H4 (cell line): ENCODE measurements at places on chromosomes 6 and 20.

GRCh38 chr6:151021896-151022295, 156.4 kb downstream of the MTHFD1L start:
- no peak for DNase-seq

- no peak for DNase-seq
These were observed 137.0 kb upstream of the STXBP5 start for GRCh38 chr6:147067184-147067583.

GRCh38 chr6:35219683-35220326, 6.0 kb downstream of the SCUBE3 start:
- DNase-seq, result no peak

DNA sequence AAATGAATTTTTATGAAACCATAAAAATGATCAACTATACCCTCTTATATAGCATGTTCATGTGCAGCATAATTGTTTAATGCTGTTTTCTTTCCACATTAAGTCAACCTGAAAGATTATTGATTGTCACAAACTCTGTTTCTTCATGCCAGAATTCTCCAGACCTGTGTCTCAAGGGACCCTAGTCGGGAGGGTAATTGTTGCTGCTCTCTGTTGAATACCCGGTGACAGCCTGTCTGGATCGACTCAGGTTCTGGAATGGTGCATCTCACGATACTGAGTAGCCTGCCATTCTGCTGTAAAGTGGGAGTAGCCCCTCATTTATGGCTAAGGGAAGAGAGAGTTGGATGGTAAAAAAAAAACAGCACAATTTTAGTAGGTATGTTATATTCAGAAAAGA, 449.9 kb upstream of the SOX4 start:
- no peak for DNase-seq

GRCh38 chr6:35018182-35018519, 123.0 kb downstream of the TCP11 start:
- no peak for DNase-seq

DNA sequence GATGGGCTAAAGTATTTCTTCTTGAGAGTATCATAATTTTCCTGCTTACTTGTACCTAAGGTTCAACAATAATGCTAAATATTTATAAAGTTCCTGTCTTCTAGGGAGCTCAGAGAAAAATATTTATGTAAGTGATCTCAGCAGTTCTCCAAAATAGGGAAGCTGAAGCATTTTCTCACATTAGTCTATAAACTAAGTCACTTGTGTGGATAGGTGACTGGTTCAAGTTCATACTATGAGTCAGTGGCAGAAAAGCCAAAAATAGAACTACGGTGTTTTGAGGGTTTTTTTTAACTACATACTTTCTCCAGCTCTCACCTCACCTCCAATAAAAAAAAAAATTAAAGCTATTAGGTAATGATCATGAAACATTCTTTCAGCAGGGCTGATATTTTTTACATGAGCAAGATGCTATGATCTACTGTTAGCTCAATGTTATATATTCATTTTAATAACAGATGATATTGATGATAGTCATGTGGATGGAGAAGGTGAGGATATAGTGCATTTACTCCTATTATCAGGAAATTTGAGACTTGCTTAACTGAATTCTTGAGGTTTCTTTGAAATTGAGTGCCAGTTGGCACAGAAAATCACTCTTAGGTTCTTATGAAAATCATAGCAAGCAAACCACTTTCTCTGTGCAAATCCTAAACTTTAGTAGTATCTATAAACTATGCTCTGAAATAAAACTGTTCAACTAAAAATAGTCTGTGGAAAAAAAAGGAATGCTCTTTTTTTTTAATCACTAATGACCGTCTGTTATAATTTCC, 4.1 kb upstream of the MOXD1 start:
- DNase-seq, result no peak

GRCh38 chr6:17093686-17094085, 8.2 kb upstream of the STMND1 start:
- peak; percentile 23 for DNase-seq

DNA sequence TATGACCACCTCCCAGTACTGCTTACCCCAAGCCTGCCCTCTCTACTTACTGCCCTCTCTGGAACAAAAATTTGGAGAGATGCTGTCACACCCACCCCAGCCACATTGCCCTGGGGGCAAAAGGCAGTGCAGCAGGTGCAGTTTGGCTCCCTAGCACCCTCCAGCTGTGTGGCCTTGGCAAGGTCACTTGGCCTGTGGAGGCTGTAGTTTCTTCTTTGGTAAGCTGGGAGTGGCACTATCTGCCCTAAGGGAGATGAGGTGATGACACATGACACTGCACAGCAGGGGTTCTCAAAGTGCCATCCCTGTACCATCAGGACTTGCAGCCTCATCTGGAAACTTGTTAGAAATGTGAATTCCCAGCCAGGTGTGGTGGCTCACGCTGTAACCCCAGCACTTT, 44.8 kb downstream of the TAF8 start:
- DNase-seq, result no peak

- DNase-seq, result no peak
These were observed 5.4 kb downstream of the ENPP4 start for GRCh38 chr6:46135176-46135575.

- peak; percentile 70 for DNase-seq
These were observed 86.3 kb upstream of the CARMIL1 start for GRCh38 chr6:25192590-25193459.

DNA sequence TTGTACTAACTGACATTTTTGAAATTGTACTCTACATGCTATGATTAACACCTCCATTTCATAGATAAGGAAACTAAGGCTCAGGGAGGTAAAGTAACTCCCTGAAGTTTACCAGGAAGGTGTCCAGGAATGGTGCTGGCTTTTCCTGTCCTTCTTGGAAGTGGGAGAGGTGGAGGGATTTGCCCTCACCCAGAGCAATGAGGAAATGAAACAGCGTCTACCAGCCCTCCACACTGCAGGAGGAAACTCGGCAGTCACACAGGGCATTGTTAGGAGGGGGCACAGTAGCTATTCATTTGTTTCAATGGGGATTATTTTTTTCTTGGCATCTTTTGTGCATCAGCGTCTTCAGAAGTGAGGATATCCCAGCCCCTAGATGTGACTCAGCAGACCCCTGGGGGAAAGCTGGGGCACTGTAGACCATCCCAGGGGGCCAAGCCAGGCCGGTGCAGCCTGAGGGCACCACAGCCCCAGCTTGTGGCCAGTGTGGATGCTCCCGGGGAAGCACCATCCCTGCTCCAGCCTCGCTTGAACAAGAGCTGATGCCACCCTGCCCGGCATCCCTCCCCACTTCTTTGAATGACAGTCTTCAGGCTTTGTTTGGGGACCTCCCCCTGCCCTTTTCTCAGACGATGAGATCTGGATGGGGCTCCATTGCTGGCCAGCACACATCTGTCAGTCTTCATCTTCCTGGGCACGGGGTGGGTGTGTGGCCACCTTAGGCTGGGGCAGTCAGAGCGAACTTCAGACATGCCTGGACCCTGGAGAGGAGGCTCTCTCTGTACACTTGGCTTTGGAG, 224.4 kb upstream of the PMEPA1 start:
- DNase-seq, result no peak

GRCh38 chr6:24064106-24064505, 61.9 kb upstream of the NRSN1 start:
- no peak for DNase-seq

DNA sequence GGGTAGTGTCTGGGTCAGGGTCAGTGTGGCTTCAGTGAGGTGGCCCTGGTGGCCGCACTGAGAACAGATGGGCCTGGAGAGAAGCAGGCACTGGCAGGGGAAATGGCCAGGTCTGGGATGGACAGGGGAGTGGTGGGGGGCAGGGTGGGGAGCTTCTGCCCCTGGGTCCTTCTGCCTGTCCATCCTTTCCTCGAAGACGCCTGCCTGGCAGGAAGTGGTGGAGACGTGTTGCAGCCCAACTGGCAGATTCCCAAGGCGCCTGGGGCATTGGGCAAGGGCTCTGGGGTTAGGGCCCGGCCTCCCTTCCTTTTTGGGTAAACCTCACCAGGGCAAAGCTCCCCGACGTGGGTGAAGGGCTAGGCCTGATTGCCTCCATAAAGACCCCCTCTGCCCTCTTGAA, 10.4 kb downstream of the SRC start:
- peak; percentile 37 for DNase-seq

DNA sequence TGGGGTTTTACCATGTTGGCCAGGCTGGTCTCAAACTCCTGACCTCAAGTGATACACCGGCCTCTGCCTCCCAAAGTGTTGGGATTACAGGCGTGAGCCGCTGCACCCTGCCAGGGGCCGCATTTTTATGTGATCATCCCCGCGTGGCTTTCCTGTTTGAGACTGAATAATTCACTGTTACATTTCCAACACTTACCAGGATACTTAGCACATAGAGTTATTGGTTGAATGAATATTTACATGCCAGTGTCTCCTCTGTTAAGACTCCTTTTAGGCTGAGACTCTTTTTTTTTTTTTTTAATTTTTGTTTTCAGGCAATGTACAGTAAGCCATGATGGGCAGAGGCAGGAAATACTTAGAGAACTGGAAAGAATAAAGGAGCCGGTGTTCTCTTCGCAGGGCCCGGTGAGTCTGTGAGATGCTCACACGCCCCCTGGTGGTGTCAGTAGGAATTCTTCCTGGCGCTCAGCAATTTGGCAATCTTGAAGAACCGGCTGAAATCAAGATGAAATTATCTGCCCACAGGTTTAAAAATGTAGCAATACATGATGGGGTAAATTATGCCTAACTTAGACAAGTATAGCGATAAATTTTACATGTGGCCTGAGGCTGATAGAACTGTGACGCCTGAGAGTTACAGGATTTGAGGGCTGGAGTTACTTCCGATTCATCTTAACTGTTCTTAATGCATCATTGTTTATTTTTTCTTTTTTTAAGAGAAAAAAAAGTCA, 7.6 kb upstream of the RNF114 start:
- peak; percentile 82 for DNase-seq

GRCh38 chr6:6090861-6091607, 84.3 kb upstream of the NRN1 start:
- no peak for DNase-seq

- DNase-seq, result no peak
These were observed 241.5 kb downstream of the NRN1 start for GRCh38 chr6:5765141-5765760.
